Activated T-helper 2 cell treated with anti-CD3 and anti-CD28 coated beads, Interferon-gamma antibody, Interleukin-2, Interleukin-4, amounts not matched to agents 10 μg/mL and 5 μg/mL and 100 μg/mL, durations not matched to agents 14 hours and 24 hours and 36 hours (primary cell): ENCODE measurements at places on chromosomes 16 and 17. TPM values are rescaled to one million over a fixed set of nuclear protein-coding genes. Genes with fewer than 3 reads are reported as not detected.

Gene WNT9B
- not detected in 2 replicates for total RNA-seq

Gene LRRC75A
- 2.0 and 2.6 TPM in 2 replicates for total RNA-seq

Gene IGFBP4
- 54.6 and 59.3 TPM in 2 replicates for total RNA-seq

Gene DOC2A
- 0.87 and 1.2 TPM in 2 replicates for total RNA-seq

Gene CCL7
- total RNA-seq, result not detected in 2 replicates

Gene HSD17B2
- total RNA-seq, result not detected in 2 replicates

Gene ARHGAP27
- 50.7 and 58.0 TPM in 2 replicates for total RNA-seq

Gene BRD7
- 76.0 and 79.5 TPM in 2 replicates for total RNA-seq

GRCh38 chr16:58318391-58318790 is 23.6 kb upstream of the PRSS54 start:
- no peak overlapping the region for H3K4me3 ChIP-seq
- no peak overlapping the region for H3K27ac ChIP-seq
- H3K27me3 ChIP-seq, result no peaks in the 10 kb centered on the region
- H3K4me1 ChIP-seq, result no peaks in the 10 kb centered on the region
- DNase-seq, result no peak

DNA sequence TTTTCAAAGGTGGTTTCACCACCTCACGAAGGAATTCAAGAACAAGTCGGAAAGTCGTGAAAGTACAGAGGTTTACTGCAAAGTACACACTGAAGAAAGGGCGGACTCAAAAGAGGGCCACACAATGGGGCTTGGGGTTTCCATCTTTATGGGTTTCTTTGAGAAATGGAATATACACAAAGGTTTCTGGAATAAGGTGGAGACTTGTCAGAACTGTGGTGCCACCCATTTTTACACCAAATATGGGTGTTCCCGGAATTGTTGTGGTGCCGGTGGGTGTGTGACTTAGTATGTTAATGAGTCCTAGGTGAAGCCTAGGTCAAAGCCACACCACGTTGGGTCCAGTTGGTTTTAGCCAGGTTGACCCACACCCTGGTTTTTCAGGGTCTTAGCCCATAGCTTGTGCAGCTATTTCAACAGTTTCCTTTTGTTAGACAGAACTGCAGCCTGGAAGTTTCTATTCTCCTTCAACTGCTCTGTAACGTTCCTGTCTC is 567 bp upstream of the GCSH start:
- DNase-seq, result no peak
- no peaks in the 10 kb centered on the region for H3K36me3 ChIP-seq
- H3K4me1 ChIP-seq, result peaks cover 8% of the 10 kb centered on the region
- no peaks in the 10 kb centered on the region for H3K27me3 ChIP-seq
- H3K4me3 ChIP-seq, result peak overlapping the region; percentile 59
- peak overlapping the region; percentile 61 for H3K27ac ChIP-seq

DNA sequence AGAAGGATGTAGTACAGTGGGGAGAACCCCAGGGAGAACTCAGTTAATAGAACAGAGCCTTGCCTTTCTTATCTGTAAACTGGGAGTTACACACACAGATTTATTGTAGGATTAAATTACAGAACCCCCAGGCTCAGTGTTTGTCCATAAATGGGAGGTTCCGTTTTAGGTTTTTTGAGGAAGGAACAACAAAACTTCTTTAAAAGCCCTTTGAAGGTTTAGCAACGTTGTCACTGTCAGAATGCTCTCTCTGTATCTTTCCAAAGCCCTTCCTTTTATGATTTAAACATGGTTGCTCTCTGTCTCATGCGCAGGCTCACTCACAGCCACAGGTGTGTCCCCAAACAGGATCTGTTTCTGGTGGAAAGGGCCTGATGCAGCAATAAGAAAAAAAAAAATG is 9.4 kb upstream of the GNA13 start:
- peaks cover 1% of the 10 kb centered on the region for H3K27me3 ChIP-seq
- H3K36me3 ChIP-seq, result no peaks in the 10 kb centered on the region
- no peak overlapping the region for H3K4me3 ChIP-seq
- no peak overlapping the region for H3K27ac ChIP-seq

- no peaks in the 10 kb centered on the region for H3K36me3 ChIP-seq
- DNase-seq, result no peak
- H3K27ac ChIP-seq, result no peak overlapping the region
- H3K4me3 ChIP-seq, result no peak overlapping the region
- H3K27me3 ChIP-seq, result peaks cover 2% of the 10 kb centered on the region
Observed at GRCh38 chr17:37756051-37756450, 11.2 kb upstream of the HNF1B start.

DNA sequence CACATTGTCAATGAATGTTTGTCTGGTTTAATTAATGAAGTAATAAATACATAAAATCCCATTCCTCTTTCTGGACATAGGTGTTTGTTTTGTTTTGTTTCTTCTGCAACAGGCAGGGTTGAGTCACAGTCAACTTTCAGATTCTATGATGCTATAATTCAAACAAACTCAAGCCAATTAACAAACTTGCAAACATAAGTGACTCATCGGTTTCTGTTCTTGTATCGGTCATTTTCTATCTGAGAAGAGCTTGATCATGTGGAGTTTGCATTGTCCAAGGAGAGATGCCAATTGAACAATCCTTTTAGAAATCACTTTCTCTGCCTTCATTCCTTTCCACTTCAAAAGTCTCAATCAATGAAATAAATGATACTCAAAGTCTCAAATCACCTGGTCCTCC is 294.2 kb upstream of the C16orf82 start:
- no peaks in the 10 kb centered on the region for H3K36me3 ChIP-seq
- H3K4me1 ChIP-seq, result peaks cover 7% of the 10 kb centered on the region
- peaks cover 7% of the 10 kb centered on the region for H3K27me3 ChIP-seq

DNA sequence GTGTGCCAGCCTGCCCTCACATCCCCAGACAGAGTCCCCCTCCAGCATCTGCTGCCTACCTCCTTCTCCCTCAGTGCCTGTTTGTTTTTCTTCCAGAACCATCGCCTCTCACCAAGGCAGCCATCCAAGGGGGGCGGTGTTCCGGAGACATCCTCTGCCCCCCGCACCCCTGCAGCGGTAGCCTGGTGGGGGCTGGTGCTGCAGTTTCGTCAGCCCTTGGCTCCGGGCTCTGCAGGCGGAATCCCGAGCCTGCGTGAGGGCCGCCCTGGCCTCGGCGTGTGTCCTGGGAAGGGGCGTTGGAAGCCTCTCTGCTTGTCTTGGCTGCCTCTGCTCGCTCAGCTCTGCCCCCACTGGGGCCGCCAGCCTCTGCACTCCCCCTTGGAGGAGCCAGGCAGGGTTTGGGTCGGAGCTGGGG is 126.0 kb upstream of the CIBAR2 start:
- no peaks in the 10 kb centered on the region for H3K4me1 ChIP-seq
- H3K27ac ChIP-seq, result no peak overlapping the region

- peaks cover 27% of the 10 kb centered on the region for H3K4me1 ChIP-seq
- H3K27ac ChIP-seq, result no peak overlapping the region
- H3K36me3 ChIP-seq, result peaks cover 34% of the 10 kb centered on the region
- no peak for DNase-seq
- H3K27me3 ChIP-seq, result no peaks in the 10 kb centered on the region
- no peak overlapping the region for H3K4me3 ChIP-seq
Observed at GRCh38 chr17:48373883-48374282, 56.1 kb downstream of the SKAP1 start.

DNA sequence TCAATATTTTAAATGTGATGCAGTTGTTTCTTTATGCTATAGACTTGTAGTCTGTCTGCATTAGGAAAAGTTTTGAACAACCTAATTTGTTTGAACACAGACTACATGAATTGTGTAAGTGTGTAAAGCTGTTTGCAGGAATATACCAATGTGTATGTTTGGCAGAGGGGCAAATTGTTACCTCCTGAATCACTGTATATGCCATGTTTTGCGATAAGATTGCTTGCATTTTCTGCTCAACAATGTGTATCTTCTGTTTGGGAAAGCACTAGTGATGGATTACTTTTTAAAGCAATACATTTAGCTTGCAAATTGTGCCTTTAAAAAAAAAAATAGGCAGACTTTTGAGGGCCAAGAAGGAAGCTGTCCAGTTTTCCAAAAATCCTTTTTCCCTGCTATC is 14.6 kb downstream of the RBBP6 start:
- H3K27ac ChIP-seq, result no peak overlapping the region
- no peak for DNase-seq
- no peak overlapping the region for H3K4me3 ChIP-seq
- H3K36me3 ChIP-seq, result peaks cover 75% of the 10 kb centered on the region
